ENCODE measurements at places on chromosomes 5 and 9.

- DNase-seq: no peak
Measured at GRCh38 chr5:171365351-171365750, 22.3 kb upstream of the NPM1 start.

DNA sequence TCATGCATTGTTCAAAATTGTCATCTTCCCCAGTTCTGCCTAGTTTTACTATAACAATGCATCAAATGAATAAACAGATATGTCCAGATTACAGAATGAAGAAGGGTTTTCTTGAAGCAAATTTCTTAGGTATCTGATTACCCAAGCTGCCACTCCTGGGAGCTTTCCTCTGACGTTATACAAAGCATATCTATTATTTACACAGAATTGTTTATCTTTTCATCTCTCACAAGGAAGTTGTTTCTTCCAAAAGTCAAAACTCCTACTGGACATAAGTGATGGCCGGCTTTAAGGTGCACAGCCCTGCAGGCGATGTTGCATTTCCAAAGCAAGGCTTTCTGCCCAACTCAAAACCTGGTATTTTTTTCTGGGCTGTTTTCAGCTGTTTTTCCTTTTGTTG is 73.4 kb upstream of the ANKH start:
- no peak for DNase-seq

GRCh38 chr9:81537964-81538363 is 151.4 kb downstream of the TLE1 start:
- no peak for DNase-seq

DNA sequence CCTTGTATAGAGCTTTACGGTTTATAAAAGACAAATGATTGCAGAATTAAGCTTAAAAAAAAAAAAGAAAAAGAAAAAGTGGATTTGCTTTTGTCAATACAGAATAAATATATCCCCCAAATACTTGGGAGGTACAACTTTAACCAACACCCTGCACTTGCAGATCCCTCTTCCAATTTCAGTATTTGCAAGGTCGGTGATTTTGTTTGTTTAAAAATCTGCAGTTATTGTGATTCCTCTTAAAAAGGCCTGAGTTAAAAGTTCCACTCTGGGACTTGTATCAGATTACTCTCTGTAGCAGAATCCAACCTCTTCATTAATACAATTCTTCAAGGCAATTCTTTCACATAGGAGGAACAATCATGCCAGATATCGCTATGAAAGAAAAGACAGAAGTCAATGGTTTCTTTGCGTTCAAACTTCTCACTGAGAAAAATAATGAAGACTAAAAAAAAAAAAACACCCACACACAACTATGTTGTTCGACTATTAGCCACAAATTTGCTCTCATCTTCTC is 400.9 kb downstream of the EBF1 start:
- DNase-seq: no peak

DNA sequence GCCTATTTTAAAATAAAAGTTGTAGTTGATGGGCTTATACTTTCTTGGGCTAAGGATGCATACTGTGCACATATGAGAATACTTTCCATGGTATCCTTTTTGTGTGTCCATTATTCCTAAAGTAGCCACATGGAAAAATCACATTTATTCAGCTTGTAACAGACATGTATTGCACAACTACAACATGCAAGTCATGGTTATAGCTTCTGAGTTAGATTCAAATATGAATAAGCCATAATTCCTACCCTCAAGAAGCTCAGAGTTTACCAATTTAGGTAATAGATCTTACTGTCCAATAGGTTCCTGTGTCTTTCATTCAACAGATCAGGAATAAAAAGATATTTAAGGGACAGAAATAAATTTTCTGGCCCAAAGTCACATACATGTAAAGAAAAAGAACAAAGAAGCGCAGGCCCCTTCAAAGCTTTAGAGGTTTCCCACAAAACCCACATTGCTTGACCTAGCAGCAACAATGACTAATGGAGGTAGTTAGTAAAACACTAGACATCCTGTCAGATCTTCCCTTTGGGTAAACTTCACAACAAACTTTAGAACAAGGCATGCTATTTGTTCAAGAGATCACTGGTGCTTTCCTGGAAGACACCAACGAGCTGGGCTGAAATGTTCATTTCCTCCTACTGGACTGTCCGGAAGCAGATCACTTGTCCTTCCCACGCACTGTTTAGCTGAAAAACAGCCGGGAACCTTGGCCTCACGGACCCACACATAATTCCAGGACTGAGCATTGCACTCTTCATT is 78.4 kb upstream of the ITGA1 start:
- no peak for DNase-seq

DNA sequence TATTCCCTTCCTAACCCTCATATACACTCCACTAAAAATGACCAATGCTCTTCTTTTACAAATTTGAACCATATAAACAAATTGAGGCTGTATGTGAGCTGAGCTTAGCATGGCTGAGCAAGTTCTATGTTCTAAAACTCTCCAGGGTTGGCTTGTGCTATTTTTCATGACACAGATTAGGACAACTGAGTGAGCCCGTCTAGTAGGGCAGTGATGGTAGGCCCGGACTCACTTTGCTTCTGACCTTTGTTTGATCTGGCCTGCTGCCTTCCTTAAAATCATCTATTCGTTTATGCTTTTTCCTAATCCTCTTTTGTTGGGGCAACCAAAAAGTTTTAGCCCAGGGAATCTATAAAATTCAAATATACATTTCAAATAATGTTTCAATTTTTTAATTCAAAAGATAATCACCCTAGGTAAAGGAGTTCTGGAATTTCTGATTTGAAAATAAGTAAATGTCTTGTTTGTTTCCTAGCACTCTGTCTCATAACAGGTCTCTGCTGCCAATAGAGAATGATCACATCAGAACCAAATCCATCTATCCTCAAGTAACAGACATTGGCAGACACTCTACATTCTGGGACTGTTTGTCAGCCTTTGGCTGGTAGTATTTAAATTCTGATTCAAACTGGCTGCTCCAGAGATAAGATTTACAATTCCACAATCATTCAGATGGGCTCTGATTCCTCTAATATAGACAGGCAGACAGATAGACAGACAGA is 217.0 kb upstream of the TARS1 start:
- no peak for DNase-seq

GRCh38 chr5:41883243-41883642 is 13.0 kb upstream of the OXCT1 start:
- DNase-seq: no peak

DNA sequence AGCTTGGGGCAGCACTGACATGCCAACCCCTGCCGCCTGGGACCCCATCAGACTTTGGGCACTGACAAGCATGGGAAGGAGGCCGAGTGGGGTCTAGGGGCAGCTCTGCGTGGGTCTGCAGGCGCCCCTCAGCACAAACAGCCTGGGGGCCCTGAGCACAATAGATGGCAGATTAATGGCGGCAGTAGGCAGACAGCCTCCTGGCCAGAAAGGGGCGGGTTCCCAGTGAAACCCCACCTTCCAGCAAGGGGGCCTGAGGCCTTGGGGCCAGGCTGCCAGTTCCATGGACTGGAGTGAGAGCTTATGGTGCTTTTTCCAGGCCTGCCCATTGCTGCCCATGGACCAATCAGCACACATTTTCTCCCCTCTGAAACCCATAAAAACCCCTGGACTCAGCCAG is 2031.2 kb downstream of the EFNA5 start:
- DNase-seq: no peak

GRCh38 chr5:147472664-147473475 is 37.0 kb downstream of the DPYSL3 start:
- DNase-seq: no peak

- no peak for DNase-seq
Measured at GRCh38 chr5:140603734-140604133, 29.2 kb downstream of the CD14 start.

GRCh38 chr5:176837707-176838115 is 27.4 kb downstream of the UNC5A start:
- DNase-seq: no peak

DNA sequence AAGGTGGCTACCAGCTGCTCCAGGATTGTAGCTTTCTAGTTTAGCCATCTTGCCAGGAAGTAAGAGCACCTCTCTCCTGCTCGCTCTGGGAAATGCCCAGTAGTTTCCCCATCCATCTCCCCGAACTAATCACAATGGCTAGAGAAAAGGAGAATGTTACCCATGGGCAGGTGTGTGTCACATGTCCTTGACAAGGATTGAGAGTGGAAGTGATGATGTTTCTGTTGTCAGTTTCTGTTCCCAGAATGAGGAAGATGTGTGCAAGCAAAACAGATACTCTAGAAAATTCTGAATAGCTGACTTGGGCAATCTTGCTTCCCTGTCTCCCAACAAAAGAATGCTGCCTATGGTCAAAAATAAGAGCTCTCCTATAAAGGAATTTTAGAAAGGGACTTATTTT is 429.5 kb downstream of the EBF1 start:
- no peak for DNase-seq

GRCh38 chr5:135493406-135494180 is 41.4 kb upstream of the TIFAB start:
- DNase-seq: no peak

DNA sequence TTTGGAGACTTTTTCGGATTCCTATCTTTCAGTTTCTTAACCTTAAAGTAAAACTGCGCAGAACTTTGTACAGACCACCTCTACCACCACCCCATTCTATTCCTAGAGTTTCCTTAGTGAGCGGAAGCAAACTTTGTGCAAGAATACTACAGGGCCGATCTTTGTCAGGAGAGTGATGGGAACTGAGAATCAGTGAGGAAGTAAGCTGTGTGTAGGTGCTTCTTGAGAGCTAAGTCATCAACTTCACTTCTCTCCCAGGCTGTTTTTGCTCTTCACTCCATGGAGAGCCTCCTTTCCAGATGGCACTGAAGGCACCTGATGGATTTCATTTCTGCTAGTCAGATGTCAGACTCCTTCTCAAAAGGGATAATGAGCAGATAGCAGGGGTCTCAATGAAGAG is 127.3 kb downstream of the SPATA31D1 start:
- no peak for DNase-seq

- no peak for DNase-seq
Measured at GRCh38 chr9:20319641-20320337, 302.5 kb downstream of the MLLT3 start.

- no peak for DNase-seq
Measured at GRCh38 chr5:79349047-79349446, 113.1 kb downstream of the JMY start.

DNA sequence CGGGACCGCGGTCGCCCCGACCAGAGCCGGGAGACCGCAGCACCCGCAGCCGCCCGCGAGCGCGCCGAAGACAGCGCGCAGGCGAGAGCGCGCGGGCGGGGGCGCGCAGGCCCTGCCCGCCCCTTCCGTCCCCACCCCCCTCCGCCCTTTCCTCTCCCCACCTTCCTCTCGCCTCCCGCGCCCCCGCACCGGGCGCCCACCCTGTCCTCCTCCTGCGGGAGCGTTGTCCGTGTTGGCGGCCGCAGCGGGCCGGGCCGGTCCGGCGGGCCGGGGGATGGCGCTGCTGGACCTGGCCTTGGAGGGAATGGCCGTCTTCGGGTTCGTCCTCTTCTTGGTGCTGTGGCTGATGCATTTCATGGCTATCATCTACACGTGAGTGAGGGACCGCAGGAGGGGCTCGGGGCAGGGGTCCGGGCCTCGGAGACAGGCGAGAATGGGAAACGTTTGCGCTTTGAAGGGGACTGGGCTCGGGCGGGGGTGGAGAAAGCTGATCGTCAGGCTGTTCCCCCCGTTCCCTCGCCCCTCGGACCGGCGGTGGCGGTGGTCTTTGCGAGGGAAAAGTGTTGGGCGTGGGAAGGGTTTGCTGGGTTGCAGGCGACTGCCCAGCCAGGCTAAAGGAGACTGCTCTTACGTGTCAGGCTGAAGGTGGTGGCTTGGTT is 457 bp downstream of the UGCG start:
- DNase-seq: no peak

DNA sequence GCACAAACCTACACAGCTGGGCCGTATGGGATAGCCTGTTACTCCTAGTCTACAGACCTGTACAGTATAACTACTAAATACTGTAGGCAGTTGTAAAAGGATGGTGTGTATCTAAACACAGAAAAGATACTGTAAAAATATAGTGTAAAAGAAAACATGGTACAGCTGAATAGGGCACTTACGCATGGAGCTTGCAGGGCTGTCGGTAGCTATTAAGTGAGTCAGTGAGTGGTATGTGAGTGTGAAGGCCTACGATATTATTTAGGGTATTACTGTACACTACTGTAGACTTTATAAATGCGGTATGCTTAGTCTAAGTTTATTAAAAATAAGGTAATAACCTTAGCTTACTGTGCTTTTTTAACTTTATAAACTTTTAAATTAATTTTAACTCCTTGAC is 1.2 kb downstream of the ZCCHC9 start:
- no peak for DNase-seq

DNA sequence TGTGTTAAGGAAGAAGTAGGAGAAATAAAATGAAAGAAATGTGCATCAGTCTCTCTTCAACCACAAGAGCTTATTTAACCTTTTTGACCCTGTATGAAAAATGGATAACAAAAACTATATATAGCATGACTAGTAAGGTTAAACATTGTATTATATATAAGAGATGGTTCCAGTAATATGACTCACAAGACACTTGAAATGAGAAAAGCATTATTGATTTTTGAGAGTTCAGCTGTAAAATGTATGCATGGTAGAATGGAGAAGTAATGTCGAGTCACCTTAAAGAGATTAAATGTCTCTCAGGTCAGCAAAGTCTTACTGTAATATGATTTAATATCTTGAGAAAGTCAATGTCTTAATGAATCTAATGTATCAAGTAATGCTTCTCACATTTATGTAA is 860.9 kb downstream of the TAF11L14 start:
- no peak for DNase-seq

DNA sequence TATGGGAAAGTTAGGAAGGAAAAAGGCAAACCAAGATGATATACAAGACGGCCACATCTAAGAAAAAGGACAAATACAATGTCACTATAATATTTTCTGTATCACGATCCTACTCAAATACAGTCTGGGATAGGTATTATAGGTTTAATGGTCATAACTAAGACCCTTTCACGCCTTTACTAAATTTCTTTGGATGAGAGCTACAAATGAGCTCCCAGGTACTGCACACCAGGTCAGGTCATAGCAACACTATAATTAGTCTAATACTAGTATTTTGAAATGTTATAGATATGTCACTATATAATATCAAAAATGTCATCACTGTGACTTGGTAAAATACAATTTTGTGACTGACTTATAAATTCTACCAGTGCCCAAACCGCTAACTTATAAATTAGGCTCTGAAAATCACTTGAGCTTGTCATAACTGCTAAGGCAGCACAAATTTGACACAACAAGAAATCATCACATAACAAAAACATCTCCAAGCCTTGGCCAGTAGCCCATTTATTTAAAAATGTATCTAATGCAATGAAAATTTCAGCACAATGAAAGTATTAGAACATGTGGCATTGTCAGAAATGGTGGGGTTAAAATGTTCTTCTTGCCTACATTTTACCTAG is 6.9 kb downstream of the SELENOP start:
- DNase-seq: no peak

GRCh38 chr9:123431581-123431980 is 75.6 kb downstream of the CRB2 start:
- no peak for DNase-seq

- no peak for DNase-seq
Measured at GRCh38 chr9:37405350-37405749, 17.1 kb upstream of the GRHPR start.

DNA sequence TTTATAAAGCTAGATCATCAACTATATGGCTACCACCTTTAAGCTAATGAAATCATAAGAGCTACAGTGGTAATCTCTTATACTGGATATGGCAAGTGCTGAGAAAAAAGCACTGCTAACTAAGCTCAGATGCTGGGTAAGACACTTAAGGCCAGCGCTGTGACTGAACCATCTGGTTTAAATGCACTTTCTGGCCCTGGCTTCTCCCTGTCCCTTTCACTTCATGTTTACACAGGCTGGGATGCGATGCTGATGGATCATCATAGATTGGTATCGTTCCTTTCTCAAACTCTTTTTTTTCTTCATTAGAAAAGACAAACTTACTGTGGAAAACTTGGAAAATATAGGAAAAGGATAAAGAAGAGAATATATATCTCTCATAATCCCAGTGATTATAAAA is 52.3 kb downstream of the KIF24 start:
- DNase-seq: no peak
